ENCODE measurements at places on chromosomes 5 and 9. TPM values are rescaled to one million over a fixed set of nuclear protein-coding genes. Genes with fewer than 3 reads are reported as not detected.

Gene SEMA5A
- total RNA-seq = 1.3 TPM

Gene F2RL2
- not detected for total RNA-seq

Gene CDC37L1
- 22.1 TPM for total RNA-seq

Gene HAVCR1
- total RNA-seq = not detected

Gene PCDHGA10
- 2.1 TPM for total RNA-seq

Gene NME5
- 0.53 TPM for total RNA-seq
